ENCODE measurements at places on chromosomes 6 and 20. TPM values are rescaled to one million over a fixed set of nuclear protein-coding genes. Genes with fewer than 3 reads are reported as not detected.

- DNase-seq = no peak
Measured at GRCh38 chr6:151108548-151108947, 131.2 kb upstream of the AKAP12 start.

GRCh38 chr20:49277786-49278035 is 146 bp downstream of the ZNFX1 start:
- no peak for DNase-seq

Gene C6orf118
- total RNA-seq = not detected

GRCh38 chr6:134352786-134353480 is 35.0 kb upstream of the SGK1 start:
- no peak for DNase-seq

Gene HELZ2
- total RNA-seq = 89.4 TPM

GRCh38 chr6:56694002-56694401 is 51.3 kb upstream of the DST start:
- DNase-seq = no peak

Gene BPIFA1
- total RNA-seq = not detected

Gene TMEM74B
- 0.35 TPM for total RNA-seq

Gene TCP1
- total RNA-seq = 230 TPM

DNA sequence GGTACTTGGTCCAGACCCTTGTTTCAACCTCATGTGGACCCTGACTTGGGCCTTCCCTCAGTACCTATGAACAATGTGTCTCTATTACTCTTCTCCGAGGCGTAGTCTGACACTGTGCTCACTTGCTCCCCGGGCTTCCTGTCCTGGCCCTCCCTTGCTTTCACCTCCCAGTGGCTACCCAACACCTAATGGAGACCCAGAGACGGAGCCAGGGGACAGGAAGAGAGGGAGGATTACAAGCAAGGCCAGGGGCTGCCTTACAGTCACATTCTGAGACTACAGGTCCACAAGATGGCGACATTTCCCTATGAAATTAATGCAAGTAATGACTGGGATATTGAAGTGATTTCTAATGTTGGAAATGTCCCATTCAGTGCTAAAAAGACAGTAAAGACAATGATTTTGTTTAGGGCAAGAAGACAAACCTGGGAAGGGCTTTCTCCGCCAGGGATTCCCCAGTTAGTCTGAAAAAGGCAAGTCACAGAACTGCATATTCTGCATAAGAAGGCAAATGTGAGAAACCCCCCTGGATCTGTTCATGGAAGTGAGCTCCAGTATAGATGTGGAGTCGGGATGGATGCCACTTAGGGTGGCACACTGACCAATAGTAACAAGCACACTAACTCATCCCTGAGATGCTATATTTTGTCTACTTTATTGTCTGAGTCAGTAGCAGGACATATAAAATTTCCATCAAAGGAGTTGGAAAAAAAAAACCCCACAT is 44.0 kb upstream of the ZBTB24 start:
- DNase-seq = no peak

DNA sequence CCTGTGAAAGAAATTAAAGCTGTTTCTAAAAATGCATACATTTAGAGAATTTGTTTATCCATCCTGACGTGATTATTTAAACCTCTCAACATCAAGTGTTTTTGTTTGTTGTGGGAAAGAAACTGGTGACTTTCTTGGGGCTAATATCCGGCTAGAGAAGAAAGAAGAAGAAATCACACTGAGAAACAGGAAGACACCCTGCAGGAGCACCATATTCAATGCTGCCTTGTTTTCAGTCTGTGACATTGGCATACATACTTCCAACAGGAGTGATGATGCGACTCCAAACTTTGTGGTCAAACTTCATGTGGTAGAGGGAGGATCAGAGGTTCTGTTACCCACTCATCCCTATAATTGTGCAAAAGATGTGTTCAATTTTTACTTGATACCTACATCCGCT is 997.6 kb upstream of the CITED2 start:
- no peak for DNase-seq

Gene RAB32
- total RNA-seq = 4.7 TPM

DNA sequence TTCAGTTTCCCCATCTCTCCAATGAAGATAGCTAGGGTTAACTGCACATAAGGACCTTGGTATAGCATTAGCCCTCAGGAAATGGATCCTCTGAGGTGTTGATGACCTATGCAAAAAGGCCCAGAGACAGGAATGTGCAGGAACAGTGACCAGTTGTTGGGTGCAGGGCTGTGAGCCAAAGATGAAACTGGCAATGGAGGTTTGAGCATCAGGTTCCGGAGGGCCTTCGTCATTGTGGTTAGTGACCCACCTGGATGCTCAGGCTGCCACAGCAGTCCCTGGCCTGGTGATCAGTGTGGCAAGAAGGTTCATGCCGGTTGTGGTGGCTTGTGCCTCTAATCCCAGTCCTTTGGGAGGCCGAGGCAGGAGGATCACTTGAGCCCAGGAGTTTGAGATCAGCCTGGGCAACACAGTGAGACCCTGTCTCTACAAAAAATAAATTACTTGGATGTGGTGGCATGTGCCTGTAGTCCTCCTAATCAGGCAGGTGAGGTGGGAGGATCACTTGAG is 43.7 kb downstream of the TM9SF4 start:
- no peak for DNase-seq

GRCh38 chr6:46528961-46529750 is 37.9 kb upstream of the RCAN2 start:
- DNase-seq = no peak

Gene ETV7
- total RNA-seq = 0.96 TPM

DNA sequence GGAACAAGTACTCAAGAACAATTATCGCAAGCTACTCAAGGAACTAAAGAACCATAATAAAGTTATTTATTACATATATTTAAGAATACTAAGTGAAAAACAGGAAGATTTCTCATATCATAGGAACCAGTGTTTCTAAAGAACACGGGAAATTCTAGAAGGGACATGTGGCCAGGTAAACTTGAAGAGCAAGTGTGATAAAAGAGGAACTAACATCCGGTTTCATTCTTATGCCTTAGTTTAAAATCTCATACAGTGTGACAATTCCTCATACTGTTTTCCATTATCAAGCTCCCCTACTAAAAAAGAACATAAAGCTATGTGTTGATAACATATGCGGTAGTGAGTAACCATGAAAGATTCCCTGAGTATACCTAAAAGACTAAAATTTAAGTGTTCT is 163.5 kb upstream of the SHLD1 start:
- peak; percentile 30 for DNase-seq

GRCh38 chr20:51434580-51435247 is 107.8 kb downstream of the NFATC2 start:
- no peak for DNase-seq

Gene NOX3
- not detected for total RNA-seq

- DNase-seq = no peak
Measured at GRCh38 chr6:12203001-12203400, 87.2 kb upstream of the EDN1 start.

Gene DNPH1
- 8.0 TPM for total RNA-seq

DNA sequence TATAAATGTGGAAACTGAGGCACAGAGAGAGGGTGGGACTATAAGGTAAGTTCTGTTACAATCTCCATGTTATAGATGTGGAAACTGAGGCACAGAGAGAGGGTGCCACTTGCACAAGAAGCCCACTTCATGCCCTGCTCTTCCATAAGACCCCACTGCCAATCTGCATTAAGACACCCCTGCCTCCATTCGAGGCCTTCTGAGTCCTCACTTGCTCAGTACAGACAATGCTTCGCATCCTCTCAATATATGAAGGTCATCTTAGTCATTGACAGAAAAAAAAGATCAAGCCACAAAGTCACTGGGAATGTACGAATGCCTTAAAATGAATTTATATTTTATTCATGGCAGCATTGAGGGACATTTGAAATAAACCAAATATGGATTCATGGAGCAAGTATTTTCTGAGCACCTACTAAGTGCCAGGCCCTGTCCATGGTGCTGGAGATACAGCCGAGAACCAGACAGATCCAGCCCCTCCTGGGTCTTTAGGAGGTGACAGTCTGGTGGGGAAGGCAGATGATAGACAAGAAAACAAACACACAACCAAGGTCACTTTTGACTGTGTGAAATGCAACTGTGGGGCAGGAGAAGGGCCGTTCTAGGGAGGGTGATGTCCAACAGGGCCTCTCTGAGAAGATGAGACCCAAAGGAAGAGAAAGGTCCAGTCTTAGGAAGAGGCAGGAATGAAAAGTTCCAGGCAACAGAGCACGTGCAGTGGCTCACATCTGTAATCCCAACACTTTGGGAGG is 92.5 kb upstream of the PTPN1 start:
- no peak for DNase-seq

Gene CD40
- 7.1 TPM for total RNA-seq

Gene BEND6
- not detected for total RNA-seq

- DNase-seq = no peak
Measured at GRCh38 chr6:54900666-54901065, 54.1 kb downstream of the FAM83B start.

DNA sequence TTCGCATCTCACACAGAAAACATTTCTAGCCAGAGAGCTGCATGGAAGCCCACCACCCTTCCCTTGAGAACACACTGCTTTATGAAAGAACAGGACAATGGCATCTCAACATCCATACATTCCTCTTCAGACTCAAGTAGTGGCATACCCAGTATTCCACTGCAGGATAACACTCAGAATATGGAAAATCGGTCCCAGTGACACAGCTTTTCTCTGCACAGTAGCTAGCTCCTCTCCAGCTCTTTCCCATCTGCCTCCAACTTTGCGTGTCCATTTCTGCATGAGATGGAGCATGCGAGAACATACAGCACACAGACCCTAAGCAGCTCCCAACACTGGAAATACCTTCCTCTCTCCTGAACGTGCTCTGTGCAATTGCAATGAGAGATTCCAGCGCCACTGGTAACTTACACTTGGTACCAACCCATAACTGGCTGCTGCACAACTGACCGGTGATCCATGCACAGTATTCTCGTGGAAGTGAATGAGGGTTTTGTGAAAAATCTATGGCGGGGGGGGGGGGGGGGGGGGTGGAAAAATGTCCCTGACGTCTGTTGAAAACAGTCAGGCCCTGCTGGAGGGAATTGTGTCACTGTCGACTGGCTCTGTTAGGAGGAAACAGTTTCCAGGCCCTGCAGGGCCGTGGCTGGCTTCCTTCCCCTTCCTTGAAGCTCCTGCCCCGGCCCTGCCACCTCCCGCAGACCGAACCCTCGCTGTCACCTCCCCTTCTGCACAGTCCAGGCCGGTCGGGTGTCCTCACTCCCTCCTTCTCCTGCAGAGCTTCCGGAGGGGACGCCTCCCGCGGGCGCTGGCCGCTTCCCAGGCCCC is 265.9 kb upstream of the QKI start:
- DNase-seq = no peak

Gene SOX18
- total RNA-seq = not detected

Gene OPN5
- total RNA-seq = not detected

DNA sequence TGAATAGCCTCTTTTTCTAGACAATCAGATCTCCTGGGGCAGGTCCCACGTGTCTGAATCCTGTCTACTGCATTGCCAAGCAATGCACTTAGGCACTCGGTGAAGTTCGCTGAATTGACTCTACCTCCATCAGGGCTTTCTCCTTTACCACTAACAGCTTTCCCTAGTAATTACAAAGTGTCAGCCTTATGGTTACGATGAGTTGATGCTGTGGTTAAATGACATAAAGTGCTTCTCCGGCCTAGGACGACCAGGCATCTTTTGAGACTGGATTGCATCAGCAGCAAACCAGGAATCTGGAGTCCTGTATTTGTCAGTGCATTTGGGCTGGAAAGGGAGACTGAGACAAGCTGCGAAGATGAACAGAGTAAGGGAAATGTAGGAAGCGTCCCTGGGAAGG is 21.5 kb downstream of the NOX3 start:
- no peak for DNase-seq

DNA sequence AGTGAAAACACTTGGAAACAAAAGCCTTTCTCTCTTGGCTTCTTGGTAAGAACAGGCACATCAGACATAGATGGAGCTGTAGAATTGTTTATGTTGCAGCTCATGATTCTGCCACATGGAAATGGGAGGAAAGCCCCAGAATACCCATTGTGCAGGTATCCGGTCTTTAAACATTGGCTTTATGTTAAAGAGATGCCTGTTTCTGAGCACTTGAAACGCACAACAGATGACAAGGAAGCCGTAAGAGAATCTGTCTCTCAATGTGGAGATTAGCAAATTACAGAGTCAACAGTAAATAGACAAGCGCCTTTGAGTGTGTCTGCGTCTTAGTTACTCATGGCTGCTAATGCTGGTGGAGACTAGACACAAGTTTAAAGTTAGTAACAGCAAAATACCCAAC is 10.5 kb downstream of the TNFAIP3 start:
- no peak for DNase-seq

Gene SNPH
- 5.9 TPM for total RNA-seq

DNA sequence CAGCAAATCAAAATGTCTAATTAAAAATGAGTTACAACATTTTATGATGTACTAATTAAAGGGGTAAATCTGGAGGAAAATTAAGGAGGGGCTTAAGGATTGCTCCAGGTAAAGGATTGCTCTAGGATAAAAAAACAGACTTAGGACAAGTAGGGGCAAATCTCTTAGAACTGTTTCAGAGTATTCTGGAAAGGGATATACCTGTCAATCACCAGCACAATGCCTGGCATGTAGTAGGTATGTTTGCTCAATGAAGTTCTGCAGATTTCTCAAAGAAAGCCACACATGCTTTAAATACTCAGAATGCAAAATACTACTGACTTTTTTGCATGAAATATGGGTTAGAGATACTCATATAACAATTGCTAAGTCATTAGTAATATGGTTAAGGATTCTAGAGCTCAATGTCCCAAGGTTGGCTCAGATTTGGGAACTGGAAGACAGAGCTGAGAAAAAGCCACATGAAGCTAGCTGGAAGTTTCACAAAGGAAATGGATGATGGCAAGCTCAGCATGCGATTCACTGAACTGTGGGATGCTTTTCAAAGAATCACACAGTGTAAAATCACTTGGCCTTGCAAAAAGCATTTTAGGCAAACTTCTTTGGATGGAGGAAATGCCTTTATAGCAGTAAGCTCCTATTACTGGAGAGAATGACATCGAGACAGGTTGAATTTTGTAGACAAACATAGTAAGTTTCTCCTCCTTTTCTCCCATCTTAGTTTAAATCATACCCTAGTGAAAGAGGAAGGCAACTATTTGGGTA is 72.8 kb downstream of the MAP3K5 start:
- DNase-seq = no peak

Gene GLP1R
- 3.0 TPM for total RNA-seq

Gene SCUBE3
- total RNA-seq = not detected

Gene PERP
- not detected for total RNA-seq

DNA sequence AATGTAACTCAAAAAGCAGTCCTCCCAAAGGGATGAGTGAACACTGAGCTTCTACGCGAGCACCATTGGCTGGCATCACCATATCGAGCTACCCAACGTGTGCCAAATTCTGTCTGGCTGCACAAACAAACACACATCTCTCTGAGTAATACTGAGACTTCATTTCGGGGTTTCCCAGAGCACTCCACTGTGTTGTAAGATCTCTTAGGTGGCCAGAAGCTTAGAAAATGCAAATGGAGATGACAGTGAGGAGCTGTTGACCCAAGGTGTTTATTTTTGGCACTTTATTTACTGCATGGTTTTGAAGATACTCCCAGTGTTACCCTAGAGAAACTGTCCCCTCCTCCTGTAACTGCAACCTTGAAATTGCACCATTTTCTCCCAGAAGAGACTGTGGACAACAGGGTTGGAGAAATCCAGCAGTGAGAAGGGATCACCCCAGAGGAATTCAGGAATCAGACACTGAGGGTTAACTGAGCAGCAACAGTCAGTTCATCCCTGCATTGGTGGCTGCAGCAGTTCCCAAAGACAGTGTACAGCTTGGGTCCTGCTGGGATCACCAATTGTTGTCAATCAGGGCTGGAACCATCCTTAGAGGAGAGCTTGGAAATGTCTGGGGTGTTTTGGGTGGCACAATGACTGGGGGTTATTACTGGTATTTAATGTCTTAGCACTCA is 1.0 kb upstream of the RIPOR2 start:
- DNase-seq = peak; percentile 86
